ENCODE measurements at places on chromosomes 7 and 10. TPM values are rescaled to one million over a fixed set of nuclear protein-coding genes. Genes with fewer than 3 reads are reported as not detected.

DNA sequence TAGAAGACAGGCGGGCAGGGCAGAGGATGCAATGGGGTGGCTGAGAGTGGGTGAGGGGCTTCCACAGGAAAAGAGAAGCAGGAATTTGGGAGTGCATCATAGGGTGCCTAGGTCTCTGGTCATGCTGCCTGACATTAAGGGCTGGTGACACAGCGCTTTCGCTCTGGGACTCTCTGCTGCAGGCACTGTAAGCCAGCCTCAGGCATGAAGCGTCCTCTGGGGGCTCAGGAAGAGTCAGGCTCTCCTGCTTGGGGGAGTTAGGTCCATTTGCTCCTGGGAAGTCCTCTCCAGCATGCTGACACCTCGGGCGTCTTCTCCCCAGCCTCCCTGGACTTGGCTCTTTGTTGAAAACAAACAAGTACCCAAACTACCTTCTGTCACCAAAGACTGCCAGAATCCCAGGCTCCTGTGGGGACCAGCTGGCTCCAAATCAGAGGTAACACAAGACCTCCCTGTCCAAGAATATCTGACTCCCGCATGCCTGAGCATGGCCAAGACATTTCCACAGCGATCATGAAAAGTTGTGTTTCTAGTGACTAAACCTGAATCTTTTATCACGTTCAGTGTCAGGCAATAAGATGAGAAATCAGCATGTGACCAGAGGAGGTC, 55.4 kb downstream of the GPR26 start:
- DNase-seq, result no peak

- no peak for DNase-seq
Observed at GRCh38 chr7:99386584-99387238, 12.2 kb downstream of the ARPC1B start.

DNA sequence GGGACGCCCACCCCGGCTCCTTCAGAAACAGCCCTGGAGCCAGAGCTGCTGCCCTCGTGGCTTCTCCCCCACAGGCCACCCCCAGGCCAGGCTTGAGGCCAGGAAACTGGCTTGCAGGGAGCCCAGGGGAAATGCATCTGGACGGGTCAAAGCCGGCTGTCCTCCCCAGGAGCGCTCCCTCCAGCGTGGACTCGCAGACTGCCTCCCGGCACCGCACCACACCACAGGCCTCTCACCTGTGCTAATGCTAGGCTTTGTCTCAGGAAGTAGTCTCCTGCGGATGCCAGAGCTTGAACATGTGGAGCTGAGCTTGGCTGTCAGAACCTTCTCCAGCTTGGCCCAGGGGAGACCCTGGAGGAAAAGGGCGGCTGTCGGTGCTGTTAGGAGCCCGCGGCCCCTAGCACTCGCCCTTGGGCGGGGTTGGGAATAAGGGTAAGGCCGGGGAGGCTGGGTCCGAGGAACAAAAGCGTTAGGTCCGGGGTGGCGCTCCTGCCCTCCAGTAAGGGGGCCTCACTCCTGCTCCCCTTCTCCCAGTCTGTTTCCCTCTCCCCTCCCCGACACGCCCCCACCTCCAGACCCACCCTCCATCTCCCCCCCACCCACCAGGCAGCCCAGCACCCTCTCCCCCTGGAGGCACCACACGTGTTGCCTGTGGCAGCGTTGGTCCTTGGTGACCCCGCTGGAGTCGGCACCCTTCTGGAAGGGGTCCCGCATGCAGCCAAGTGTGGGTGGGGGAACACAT, 21.6 kb upstream of the DRGX start:
- DNase-seq, result no peak

The CYP3A7 gene
- total RNA-seq, result not detected

The NYAP1 gene
- total RNA-seq, result 0.54 TPM

The NPC1L1 gene
- 0.05 TPM for total RNA-seq
